ENCODE measurements at places on chromosomes 7 and 10.
A peak's percentile ranks its signal among the peaks of the same experiment; 100 is the strongest.

GRCh38 chr10:93968540-93968945 lies 25.2 kb upstream of the PLCE1 start:
- no peak for DNase-seq

DNA sequence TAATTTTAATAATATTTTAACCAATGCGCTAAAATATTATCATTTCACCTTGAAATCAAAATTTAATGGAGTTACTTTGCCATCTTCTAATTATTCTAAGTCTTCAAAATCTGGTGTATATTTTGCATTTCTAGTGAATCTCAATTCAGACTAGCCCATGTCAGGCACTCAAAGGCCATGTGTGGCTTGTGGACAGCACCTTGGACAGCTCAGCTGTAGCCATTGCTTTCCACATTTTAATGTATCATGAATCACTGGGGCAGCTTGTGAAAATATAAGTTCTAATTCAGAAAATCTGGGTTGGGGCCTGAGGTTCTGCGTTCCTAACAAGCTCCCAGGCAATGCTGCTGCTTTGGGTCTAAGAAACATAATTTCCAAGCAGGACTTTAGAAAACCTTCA lies 57.2 kb downstream of the MGAM2 start:
- no peak for DNase-seq

GRCh38 chr10:131444862-131445461 lies 133.4 kb upstream of the TCERG1L start:
- no peak for DNase-seq

DNA sequence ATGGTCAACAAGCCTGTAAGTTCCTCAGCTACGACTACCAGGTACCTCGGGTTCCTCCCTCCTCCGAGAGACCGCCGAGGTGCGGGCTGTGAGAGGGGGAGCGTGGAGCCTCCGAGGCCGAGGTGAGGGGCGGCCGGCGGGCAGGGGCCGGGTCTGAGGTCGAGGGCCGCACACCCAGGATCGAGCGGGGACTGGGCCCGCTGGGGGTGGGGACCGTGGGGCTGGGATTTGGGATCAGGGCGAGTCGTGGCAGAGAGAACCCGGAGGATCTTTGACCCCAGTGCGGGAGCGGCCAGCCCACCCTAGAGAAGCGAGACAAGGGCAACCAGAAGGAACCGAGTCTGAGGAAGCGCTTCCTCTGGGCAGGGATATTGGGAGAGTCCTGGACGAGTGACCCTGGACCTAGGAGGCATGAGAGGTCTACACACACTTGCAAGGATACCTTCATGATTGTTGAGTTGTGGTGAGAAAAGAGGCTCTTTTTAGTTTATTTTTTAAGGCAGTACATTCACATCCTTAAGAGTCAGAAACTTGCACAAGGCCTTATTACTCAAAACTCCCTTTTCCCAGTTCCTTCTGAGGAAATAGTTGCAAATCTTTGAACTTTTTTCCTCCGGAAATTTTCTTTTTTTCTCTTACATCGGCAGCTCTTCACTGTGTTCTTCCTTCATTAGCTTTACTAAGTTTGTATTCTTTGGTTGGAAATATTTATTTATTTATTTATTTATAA lies 395 bp downstream of the ZNF487 start:
- no peak for DNase-seq

- DNase-seq, result no peak
These were observed 35.6 kb downstream of the ACADSB start for GRCh38 chr10:123044391-123044790.

GRCh38 chr7:95295397-95295796 lies 28.9 kb downstream of the PON1 start:
- no peak for DNase-seq

GRCh38 chr7:45349090-45349489 lies 191.5 kb downstream of the RAMP3 start:
- no peak for DNase-seq

DNA sequence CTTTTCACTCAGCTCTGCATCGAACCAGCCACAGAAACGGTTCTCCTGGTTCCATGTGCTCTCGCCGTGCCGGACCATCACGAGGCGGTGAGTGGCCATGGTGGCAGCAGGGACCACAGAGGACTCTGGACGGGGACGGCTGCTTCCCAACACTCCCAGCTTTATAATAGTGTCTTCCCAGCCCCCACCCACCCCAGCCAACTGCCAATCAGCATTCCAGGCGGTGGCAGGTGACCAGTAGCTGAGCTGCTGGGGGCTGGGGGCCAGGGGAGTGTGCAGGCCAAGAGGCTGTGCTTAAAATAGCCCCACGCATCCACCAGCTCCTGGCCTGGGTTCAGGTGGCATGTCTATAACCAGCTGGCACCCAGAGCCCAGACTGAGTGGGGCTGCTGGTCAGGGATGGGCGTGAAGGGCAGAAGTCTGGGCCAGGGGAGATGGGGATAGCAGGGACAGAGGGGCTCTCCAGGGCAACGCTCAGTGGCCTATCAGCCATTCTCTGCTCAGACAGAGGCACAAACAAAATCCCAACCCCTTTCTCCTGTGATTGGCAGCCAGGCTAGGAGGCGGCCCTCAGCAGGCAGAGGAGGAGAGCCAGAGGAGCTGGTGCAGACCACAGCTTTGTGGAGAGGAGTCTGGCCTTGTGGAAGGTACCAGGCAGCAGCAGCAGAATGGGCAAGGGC lies at the start of gene PGAM2:
TSS of gene PGAM2 (minus strand) at position 137 of the 680 bp plus-strand sequence. CDS start at position 99, 38 bp downstream.
- peak; percentile 42 for DNase-seq

- DNase-seq, result no peak
These were observed 82.2 kb downstream of the EBLN1 start for GRCh38 chr10:22135591-22135990.
